Thyroid gland (tissue), 4 donors: ENCODE measurements at places on chromosomes 16 and 17. TPM values are rescaled to one million over a fixed set of nuclear protein-coding genes. Genes with fewer than 3 reads are reported as not detected.

Gene C1QTNF1
- 88.1 TPM for total RNA-seq

GRCh38 chr16:13098536-13098935 lies 197.1 kb downstream of the SHISA9 start:
- no peaks in the 10 kb centered on the region for H3K4me1 ChIP-seq
- no peak for DNase-seq
- no peaks in the 10 kb centered on the region for H3K27me3 ChIP-seq
- H3K36me3 ChIP-seq, result no peaks in the 10 kb centered on the region
- H3K27ac ChIP-seq, result no peak overlapping the region
- no peak overlapping the region for H3K4me3 ChIP-seq

- H3K27ac ChIP-seq, result no peak overlapping the region
- no peak overlapping the region for H3K4me3 ChIP-seq
- H3K4me1 ChIP-seq, result peaks cover 17% of the 10 kb centered on the region
- no peak for DNase-seq
- no peaks in the 10 kb centered on the region for H3K36me3 ChIP-seq
These were observed 35.5 kb downstream of the NFAT5 start for GRCh38 chr16:69601250-69601649.

GRCh38 chr17:45149669-45150664 lies 1.7 kb downstream of the HEXIM1 start:
- peak overlapping the region; percentile 93 for H3K27ac ChIP-seq
- peak; percentile 78 for DNase-seq
- no peak overlapping the region for H3K4me3 ChIP-seq
- no peaks in the 10 kb centered on the region for H3K36me3 ChIP-seq
- no peaks in the 10 kb centered on the region for H3K27me3 ChIP-seq
- H3K4me1 ChIP-seq, result peaks cover 11% of the 10 kb centered on the region

GRCh38 chr17:29677221-29677791 lies 54.6 kb upstream of the CORO6 start:
- no peak overlapping the region for H3K27ac ChIP-seq
- peaks cover under 1% of the 10 kb centered on the region for H3K4me1 ChIP-seq
- H3K4me3 ChIP-seq, result no peak overlapping the region
- no peaks in the 10 kb centered on the region for H3K27me3 ChIP-seq

Gene CCL3
- total RNA-seq, result 3.9 TPM

Gene RHOT2
- total RNA-seq, result 55.1 TPM

DNA sequence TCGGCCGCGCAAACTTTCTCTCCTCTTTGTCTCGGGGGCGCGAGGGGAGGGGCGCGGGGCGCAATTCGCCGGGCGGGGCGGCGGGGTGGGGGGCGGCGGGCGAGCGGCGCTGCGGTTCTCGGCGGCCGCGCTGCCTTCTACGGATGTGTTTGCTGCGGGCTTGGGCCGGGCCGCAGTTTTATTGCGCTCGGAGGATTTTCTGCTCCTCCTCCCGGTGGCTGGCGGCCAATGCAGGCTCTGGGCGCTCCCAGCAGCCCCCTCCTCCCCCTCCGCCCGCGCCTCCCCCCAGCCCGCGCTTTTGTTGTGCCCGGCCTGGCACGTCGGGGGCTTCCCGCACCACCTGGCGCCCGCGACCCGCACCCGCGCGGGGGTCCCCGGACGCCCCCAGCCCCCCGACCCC lies at the start of gene TIMP2:
Gene TIMP2 (minus strand): TSS at position 154 of the 400 bp plus-strand sequence. CDS start 299 bp downstream, outside the sequence.
- H3K36me3 ChIP-seq, result no peaks in the 10 kb centered on the region
- peak; percentile 82 for DNase-seq
- H3K27ac ChIP-seq, result peak within 1 kb of the TSS; percentile 94
- peaks cover 35% of the 10 kb centered on the region for H3K4me1 ChIP-seq
- H3K27me3 ChIP-seq, result no peaks in the 10 kb centered on the region
- peak within 1 kb of the TSS; percentile 73 for H3K4me3 ChIP-seq

Gene KRT31
- not detected for total RNA-seq

Gene SRL
- total RNA-seq, result 0.67 TPM

Gene NETO2
- total RNA-seq, result 5.8 TPM

Gene ABCC11
- total RNA-seq, result not detected

Gene GCGR
- total RNA-seq, result not detected

DNA sequence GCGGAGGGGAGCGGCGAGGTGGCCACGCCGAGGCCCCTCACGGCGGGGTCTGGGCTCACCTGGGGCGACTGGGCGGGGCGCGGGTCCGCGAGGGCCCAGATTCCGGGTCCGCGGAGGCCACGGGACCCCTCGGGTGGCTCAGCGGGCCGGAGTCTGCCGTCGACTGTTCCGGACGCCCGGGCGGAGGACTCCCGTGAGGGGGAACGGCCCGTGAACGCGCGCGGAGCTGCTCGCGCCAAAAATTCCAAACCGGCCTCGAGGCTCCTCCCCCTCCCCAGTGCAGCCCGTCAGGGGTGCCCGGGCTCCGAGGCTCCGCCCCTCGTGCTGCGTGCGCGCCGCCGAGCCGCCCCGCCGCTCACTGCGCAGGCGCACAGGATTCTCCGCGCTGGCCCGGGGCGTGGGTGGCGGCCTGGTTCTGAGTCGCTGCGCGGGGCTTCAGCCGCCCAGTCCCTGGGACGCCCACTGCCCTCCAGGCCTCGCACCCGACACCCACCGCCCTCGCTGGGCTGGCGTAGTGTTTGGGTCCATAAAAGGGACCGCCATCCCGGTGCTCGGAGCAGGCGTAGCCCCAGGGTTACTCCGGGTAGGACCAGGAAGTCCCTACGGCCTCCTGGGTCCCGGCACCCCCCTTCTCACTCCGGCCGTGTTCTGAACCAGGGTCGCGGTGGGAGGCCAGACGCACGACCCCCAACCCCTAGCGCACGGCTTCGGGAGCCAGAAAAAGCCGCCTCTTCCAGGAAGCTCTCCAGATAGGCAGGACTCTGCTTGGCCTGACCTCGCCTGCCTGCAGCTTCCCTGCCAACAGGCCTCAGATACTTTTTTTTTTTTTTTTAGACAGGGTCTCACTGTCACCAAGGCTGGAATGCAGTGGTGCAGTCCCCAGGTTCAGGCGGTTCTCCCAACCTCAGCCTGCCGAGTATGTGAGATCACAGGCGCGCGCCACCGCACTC lies at the start of gene PKMYT1:
Gene PKMYT1 (minus strand): TSS at position 220 of the 950 bp plus-strand sequence. CDS start 789 bp downstream, outside the sequence.
- no peaks in the 10 kb centered on the region for H3K36me3 ChIP-seq
- H3K27me3 ChIP-seq, result no peaks in the 10 kb centered on the region
- H3K27ac ChIP-seq, result peak within 1 kb of the TSS; percentile 77

- H3K27me3 ChIP-seq, result no peaks in the 10 kb centered on the region
- H3K4me1 ChIP-seq, result peaks cover 8% of the 10 kb centered on the region
- H3K36me3 ChIP-seq, result no peaks in the 10 kb centered on the region
These were observed 38.3 kb upstream of the HSBP1 start for GRCh38 chr16:83769397-83770008.

DNA sequence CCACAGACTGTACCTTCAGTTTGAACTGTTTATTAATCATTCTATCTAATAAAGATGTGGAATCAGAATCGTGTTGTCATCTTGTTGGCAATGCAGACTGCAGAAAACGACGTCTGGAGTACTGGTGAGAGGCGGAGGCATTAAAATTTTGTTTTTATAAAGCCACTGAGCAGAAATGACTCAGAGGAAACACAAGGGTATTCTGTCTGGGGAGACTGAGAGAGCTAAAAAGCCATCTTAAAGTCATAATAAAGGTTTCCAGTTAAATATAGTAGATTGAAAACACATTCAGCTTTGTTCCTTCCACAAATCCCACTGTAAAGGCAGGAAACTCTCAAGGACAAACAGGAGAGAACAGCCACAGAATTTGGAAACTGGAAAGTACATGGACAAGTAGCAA lies 74.2 kb downstream of the CPPED1 start:
- H3K27ac ChIP-seq, result no peak overlapping the region
- no peaks in the 10 kb centered on the region for H3K36me3 ChIP-seq
- H3K4me1 ChIP-seq, result peaks cover 14% of the 10 kb centered on the region
- no peaks in the 10 kb centered on the region for H3K27me3 ChIP-seq
- H3K4me3 ChIP-seq, result no peak overlapping the region

Gene CNOT1
- 150 TPM for total RNA-seq

- H3K36me3 ChIP-seq, result no peaks in the 10 kb centered on the region
- no peak overlapping the region for H3K4me3 ChIP-seq
These were observed 8.7 kb downstream of the CACNG5 start for GRCh38 chr17:66843627-66844026.

- no peaks in the 10 kb centered on the region for H3K36me3 ChIP-seq
- H3K27me3 ChIP-seq, result no peaks in the 10 kb centered on the region
- peak; percentile 32 for DNase-seq
- no peak overlapping the region for H3K4me3 ChIP-seq
- peaks cover 19% of the 10 kb centered on the region for H3K4me1 ChIP-seq
- no peak overlapping the region for H3K27ac ChIP-seq
These were observed 154.2 kb downstream of the PITPNC1 start for GRCh38 chr17:67531291-67531690.

Gene ACSM3
- total RNA-seq, result 1.6 TPM

DNA sequence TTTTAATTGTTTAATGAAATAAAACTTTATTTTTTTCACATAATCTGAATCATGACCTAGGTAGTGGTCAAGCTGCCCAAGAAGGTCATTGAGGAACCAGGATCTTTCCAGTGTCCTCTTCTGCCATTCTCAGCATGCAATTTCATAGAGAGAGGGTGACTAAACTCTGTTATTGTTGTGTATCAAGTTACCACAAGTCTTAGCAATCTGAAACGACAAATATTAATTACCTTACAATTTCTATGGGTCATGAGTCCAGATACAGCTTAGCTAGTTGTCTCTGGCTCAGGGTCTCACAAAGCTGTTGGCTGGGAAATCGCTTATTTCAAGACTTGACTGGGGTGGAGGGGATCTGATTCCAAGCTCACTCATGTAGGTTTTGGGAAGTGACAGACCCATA lies 37.6 kb downstream of the FTO start:
- no peak overlapping the region for H3K27ac ChIP-seq
- no peak overlapping the region for H3K4me3 ChIP-seq
- peaks cover 6% of the 10 kb centered on the region for H3K4me1 ChIP-seq
- no peaks in the 10 kb centered on the region for H3K27me3 ChIP-seq
- DNase-seq, result no peak
- no peaks in the 10 kb centered on the region for H3K36me3 ChIP-seq

Gene KRTAP3-1
- total RNA-seq, result not detected

Gene STX8
- total RNA-seq, result 72.4 TPM

DNA sequence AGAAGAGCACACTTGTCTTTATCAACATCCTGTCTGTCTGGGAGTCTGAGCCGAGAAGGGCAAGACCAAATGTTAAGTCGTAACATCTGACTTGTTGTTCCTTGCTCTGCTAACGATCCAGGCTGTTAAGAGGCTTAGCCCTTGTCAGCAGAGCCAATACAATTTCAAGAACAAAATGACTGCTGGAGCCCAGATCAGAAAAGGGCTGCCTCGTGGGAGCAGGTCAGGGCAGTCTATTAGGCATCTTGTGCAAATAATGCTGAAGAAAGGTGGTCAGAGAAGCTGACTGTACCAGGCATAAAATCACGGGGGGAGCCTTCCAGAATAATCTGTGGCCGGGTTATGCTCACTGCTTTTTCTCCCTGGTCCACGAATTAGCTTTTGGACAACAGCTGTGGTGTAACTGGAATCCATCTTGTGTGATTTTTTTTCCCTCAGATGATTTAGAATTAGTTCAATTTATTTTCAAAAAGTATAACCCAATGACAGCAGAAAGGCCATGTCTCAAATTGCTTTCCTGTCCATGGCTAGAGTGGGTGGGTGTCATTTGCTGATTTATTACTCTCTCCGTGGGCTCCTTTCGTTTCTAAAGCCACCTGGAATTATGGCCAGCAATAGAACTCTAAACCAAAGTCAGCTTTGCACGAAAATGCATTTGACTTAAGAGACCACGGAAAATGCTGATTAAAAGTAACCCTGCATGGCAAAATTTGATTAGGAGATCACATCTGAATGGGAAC lies 221.1 kb upstream of the HSBP1 start:
- no peaks in the 10 kb centered on the region for H3K27me3 ChIP-seq
- DNase-seq, result peak; percentile 12
- no peak overlapping the region for H3K27ac ChIP-seq
- H3K4me3 ChIP-seq, result no peak overlapping the region

DNA sequence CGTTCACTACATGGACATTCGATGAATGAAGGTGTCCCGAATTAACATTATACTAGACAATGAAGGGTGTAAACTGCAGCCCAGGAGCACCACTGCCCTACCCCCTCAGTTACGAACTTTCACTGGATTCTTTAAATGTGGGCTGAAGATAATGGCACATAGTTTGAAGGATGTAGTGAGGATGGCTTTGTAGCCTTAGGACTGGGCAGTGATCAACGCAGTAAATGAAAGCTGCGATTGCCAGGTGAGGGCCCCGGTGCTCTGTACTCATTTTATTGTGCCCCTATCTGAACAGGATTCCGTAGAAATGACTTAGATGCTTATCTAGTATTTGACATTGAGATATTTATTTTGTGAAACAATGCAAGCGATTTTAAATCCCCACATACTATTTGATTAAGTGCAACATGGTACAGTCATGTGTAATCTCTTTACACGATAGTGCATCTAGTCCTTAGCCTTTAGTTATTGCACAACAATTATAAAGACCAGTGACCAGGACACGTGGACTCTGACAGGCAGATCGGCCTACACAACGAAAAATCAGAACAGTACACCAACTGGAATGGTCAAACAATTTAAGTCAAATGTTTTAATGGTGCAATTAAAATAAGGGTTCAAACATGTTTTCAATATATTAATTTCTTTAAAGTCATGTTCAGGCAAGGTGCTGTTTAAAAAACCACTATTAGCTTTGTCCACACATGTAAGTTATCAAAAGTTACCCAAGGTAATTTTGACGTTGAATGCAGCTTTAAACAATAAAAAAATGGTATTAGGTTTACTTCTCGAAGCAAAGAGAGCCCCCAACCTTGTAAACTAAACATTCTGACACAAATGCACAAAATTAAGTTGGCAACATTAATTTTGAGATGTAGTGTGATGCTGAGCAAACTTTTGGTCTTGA lies 17.4 kb upstream of the ERN1 start:
- H3K27ac ChIP-seq, result peak overlapping the region; percentile 98
- no peak overlapping the region for H3K4me3 ChIP-seq
- H3K27me3 ChIP-seq, result no peaks in the 10 kb centered on the region
- no peak for DNase-seq
- H3K4me1 ChIP-seq, result peaks cover 13% of the 10 kb centered on the region
- peaks cover 9% of the 10 kb centered on the region for H3K36me3 ChIP-seq

Gene DLX3
- 2.0 TPM for total RNA-seq

DNA sequence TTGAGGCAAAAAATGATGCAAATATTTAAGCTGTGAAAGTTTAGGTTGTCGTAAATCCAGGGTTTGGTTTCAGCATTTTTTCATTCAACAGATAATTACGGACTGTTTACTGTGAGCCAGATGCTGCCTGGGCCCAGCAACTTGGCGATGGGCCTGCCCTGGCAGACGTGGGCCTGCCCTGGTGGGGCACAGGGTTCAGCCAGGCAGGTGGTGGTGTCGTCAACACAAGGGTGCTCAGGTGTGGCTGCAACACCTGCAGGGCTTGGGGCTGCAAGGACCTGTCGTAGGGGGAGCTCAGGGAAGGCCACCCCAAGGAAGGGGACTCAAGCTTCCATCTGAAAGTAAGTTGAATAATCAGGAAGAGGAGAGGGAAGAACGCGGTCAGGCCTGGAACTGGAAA lies 15.1 kb downstream of the ZC3H18 start:
- H3K27me3 ChIP-seq, result no peaks in the 10 kb centered on the region
- H3K27ac ChIP-seq, result no peak overlapping the region
- H3K36me3 ChIP-seq, result peaks cover 29% of the 10 kb centered on the region
- no peak for DNase-seq
